ENCODE measurements at places on chromosomes 1 and 21.

- DNase-seq: no peak
Observed at GRCh38 chr1:108729481-108729880, 16.8 kb downstream of the FNDC7 start.

DNA sequence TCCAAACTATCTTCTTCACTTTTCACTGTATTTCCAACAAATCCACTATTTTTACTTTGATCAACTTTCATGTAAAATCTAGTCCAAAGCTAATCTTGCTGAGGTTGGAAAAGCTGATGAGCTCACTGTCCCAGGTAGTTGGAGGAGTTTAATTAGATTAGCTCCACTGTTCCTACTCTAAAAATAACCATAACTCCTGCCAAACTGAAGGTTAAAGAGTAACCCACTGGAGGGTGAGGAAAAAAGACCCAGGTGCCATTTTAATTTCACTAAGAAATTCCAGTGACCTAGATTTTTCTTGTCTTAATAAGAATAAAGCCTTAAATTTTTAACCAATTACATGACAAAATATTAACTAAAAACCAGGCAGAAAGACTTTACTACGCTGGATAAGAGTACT, 15.3 kb downstream of the DCAF8 start:
- DNase-seq: no peak

DNA sequence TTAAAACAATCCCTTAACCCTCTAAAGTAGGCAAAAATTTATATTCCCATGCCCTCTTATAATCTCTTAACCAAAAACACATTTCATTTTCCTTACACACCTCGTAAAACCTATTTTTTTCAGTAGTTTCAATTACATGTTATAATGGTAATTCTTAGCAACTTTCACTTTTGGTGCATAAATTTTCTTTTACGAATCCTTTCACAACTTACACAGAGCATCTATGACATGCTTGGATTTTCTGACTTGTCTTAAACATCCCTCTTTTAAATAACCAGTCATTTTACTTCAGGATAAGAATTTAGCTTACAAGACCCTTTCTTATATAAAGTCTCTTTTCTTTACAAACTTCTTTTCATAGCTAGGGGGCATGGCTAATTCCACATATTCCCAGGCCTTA, 8.9 kb upstream of the MRPL55 start:
- no peak for DNase-seq

DNA sequence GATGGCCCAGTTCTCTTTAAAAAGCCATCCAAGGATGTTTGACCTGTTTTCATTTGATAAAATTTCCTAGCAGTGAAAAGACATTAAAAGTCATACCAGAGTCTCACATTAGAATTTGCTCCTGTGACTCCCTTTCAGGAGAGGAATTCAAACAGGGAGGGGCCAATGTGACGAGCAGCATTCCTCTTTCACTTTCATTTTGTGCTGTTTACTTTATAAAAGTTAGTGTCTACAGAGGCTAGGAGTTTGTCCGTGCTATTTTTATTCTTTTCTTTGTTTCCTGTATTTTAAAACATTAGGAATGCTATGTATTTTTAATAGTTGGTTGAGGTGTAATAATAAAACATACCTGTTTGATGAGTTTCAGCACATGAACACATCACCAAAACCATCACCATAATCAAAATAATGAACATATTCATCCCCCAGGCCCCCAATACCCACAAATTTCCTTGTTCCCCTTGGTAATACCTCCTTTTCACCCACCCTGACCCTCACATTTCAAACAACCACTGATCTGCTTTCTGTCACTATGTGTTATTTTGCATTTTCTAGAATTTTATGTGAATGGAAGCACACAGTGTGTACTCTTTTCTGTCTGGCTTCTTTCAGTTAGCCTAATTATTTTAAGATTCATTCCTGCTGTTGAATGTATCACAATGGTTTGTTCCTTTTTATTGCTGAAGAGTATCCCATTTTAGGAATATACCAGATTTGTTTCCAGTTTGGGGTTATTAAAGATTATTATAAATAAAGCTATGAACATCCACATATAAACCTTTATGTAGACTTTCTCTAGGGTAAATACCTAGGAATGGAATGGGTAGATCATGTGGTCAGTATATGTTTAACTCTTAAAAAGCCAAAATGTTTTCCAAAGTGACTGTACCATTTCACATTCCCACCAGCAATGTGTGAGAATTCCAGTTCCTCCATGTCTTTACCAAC, 129.5 kb downstream of the TENT5C start:
- no peak for DNase-seq

DNA sequence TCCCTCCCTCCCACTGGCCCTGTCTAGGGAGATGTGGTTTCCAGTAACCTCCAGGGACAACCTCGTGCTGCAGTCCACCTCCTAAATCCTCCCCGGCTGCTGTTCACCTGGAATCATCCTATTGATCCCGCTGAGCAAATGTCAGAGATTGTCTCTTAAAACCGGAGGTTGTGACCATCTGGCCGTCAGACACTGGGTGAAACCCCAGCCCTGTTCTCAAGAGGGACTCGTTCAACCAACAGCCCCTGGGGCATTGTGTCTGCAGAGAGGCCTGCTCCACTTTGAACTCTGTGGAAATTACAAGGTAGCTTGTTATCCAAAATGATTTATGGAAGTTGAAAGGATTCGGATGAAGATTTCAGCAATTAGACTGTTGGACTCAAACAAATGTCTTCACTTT, 498.0 kb downstream of the MATN1 start:
- no peak for DNase-seq

DNA sequence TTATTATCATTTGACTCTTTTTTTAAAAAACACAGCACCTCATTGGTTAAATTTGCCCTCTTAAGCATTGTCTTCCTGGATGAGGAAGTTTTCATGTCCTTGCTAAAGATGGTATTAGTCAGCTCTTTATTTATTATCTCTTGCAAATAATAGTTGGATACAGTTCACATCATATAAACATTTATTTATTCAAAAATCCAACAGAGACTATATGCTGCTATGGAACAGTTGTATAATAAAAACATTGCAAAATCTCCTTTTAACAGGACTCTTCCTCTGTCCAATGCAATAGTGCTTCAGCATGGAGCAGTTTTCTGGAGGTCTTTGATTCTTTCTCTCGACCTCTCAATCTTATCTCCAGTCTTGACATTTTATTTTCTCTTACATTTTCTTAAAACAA, 49.5 kb upstream of the VCAM1 start:
- no peak for DNase-seq

GRCh38 chr1:29967261-29967660, 730.9 kb downstream of the PTPRU start:
- no peak for DNase-seq

DNA sequence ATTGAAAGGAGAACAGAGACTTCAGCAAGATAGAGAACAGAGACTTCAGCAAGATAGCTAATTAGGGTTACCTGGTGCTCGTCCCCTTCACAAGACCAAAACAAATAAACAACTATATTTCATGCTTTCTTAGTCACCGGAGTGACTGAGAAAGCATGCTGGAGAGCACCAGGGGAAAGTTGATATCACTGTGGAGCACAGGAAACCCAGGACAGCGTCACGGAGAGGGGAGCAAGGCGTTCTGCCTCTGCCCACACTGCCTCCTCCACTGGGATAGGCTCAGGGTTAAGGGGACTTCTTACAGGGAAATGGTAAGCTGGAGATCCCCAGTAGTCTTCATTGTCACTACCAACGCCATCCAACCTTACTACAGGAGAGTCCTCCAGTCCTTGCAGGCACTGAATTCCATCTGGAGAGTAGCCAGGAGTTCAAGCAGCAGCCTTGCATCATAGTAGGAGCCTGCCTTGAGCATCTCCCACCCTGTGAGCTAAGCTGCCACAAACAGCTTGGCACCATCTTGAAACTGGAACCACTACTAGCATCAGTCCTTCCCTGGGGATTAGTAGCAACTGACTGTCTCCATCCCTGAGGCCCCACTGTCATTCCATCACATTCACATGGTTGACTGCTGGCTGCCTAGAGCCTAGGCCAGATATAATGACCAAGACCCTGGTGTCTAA, 239.4 kb downstream of the PLPP3 start:
- DNase-seq: no peak

DNA sequence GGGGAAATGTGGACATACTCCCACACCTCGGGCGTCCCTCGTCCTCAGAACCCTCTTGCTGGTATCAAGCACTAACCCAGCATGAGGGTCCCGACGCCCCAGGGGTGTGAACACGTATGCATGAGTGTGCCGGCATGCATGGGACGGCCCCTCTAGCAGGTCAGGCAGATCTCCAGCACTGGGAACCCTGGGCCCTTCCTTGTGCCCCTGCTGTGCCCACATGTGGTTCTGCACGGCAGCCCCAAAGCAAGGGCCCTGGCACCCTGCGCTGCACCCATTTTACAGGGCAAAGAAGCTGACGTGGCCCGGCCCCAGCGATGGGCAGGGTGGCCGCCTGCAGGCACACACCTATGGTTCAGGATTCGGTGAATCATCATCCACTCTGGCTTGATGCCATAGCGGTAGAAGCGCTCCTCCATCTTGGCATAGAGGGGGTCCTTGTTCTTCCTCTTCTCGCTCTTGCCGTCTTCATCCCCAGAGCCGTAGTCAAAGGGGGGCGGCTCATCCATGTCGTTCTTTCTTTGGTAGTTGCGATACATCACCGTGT, 34.2 kb downstream of the CHD5 start:
- no peak for DNase-seq

- no peak for DNase-seq
Observed at GRCh38 chr1:18948048-18948912, 8.2 kb downstream of the IFFO2 start.
